ENCODE measurements at places on chromosomes 2 and 18.

DNA sequence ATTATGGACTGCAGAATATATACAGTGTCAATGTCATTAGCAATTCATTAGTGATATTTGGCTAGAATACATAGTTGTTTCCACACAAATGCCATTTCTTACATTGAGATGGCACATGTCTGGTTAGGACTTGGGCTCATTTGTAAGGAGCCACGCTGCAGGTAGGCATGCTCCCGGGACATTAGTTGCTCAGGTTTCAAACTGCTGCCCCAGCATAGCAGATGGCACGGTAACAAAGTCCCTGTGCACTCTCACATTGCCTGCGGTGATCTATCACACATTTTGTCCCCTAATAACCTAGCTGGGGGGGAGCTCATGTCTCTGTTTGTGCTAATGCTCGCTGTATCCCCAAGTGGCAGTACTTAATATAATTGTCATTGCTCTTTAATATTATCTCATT, 185.1 kb downstream of the NEDD4L start:
- no peak for DNase-seq

DNA sequence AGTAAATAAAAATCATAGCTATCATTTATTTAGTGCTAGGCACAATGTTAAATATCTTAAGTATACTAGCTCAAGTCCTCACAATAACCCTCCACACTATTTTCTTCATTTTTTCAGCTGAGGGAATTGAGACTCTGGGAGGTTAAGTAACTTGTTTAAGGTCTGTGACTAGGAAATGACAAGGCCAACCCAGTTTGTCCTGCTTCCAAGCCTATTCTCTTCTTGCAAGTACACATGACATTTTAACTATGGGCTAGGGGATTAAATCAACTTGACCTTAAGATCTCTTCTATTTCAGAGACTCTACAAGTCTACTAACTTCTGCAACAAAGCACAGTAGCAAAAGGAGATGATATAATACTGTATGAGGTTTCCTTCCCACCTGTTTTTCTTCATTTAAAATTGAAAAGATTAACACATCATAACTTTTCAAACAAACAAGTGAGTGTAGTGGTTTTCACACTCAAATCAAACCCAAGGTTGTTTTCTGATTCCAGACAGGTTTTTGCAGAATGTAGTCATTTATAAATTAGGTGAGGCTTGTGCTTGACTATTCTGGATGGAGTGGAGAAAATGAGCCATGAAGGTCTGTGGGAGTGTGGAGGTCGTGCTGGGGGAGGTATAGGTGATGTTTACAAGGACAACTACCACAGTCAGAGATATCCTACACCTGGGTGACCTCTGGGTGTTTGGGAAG, 57.0 kb downstream of the CD28 start:
- DNase-seq = no peak

GRCh38 chr18:62361288-62361687, 36.2 kb downstream of the TNFRSF11A start:
- DNase-seq = no peak

- DNase-seq = no peak
Observed at GRCh38 chr2:72562451-72563153, 263.2 kb downstream of the EXOC6B start.

GRCh38 chr2:202965810-202966460, 48.7 kb upstream of the NBEAL1 start:
- DNase-seq = peak; percentile 94

GRCh38 chr2:174722942-174723592, 41.2 kb downstream of the CHRNA1 start:
- DNase-seq = peak; percentile 83

- no peak for DNase-seq
Observed at GRCh38 chr2:27078267-27079194, at the start of gene EMILIN1. TSS of gene EMILIN1 (plus strand) at chr2:27078615. CDS start at chr2:27079066, 451 bp downstream.

GRCh38 chr2:240789501-240790369, 30.3 kb downstream of the KIF1A start:
- peak; percentile 14 for DNase-seq

- DNase-seq = peak; percentile 33
Observed at GRCh38 chr2:118148809-118149208, 60.5 kb downstream of the INSIG2 start.

DNA sequence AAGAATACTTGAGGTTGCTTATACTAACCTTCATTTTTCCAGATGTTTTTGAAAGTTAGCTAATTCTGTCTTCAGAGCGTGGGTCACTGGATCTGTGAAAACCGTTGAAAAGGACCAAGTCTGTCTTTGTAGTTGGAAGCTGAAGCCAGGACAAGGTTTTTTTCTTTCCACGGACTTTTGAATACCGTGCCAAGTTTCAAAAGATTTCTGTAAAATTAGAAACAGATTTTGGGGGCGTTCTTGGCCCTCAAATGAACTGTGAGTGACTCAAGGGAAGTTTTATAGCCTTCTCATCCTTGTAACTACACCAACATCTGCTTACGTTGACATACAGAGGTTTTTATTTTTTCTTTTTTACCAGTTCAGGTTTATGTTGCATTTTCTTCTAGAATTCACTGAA, at the start of gene FAP:
TSS of gene FAP (minus strand) at position 152 of the 400 bp plus-strand sequence. CDS start at position 34, 118 bp downstream.
- DNase-seq = no peak

DNA sequence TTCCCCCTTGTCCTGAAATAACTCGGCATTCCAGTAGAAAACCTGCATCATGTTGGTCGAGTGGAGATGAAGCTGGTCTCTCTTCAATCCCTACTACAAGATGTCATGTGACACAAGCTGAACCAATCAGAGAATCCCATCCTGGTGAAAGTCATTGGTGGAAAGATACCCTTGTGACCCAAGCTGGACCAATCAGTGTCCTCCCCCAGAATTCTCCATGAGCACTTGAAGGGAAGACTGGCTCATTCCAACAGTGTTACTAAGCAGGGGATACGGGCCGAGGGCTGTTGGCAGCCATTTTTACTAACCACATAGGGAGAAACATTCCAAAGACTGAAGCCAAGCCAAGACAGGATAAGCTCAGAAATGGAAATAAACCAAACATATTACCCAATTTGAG, 298.3 kb downstream of the ICOS start:
- DNase-seq = no peak

DNA sequence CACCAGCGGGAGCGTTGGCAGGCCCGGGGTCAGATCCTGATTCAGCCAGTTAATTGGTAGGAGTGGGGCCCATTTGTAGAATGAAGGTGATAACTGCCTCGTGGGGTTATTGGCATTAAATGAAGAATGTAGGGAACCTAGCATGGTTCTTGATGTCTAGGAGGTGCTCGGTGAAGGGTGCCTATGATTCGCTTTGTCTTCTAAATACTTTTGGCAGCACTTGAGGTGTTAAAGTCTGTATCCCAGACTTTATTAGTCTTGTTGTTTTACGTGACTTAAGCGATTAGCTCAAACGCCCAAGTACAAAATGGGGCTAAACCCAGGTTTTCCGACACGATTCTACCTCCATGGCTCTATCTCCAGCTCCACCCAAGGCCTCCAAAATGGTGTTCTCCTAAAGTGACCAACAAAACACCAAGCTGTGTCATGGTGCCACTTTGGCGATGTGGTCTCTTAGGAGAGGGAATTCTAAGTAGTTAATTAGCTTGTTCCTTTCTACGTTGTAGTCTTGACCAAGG, 980 bp upstream of the PPP4R1 start:
- DNase-seq = no peak

GRCh38 chr2:232888839-232889529, 18.9 kb downstream of the SNORC start:
- DNase-seq = no peak

DNA sequence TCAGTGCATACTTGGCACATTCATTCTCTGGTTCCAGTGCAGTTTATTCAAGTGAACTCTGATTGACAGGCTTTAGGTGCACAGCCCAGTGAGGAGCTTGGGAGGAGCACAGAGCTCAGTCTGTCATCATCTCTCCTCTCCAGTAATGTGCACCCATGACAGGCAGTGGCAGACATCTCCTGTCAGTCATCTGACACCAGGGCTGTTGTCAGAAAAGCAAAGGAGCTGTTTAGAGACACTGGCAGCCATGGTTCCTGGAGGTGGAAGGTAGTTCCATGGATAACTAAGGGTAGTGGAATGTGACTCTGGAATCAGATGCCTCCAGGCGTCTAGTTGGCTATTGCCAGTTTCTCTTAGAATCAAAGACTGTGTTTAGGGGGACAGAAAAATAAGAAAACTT, 308.8 kb downstream of the DCDC2C start:
- DNase-seq = no peak

DNA sequence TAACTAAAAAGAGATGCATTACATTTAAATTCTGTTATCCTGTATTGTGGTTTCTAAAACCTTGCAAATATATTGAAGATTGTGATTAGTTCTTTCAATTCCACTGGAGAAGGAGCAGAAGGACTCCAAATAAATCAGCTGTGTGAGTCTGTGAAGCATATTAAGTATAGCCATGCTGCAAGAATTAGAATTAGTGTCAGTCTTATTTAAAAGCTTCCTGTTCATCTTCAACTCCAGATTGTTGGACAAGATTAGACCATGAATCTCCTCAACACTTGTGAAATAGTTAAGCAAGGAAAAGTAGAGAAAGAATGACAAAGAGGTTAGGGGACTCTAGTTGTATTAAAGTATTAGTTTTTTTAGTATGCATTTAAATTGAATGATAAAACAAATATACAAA, 92.5 kb upstream of the LRP1B start:
- DNase-seq = no peak

- DNase-seq = no peak
Observed at GRCh38 chr2:120681696-120682288, 53.9 kb upstream of the GLI2 start.

DNA sequence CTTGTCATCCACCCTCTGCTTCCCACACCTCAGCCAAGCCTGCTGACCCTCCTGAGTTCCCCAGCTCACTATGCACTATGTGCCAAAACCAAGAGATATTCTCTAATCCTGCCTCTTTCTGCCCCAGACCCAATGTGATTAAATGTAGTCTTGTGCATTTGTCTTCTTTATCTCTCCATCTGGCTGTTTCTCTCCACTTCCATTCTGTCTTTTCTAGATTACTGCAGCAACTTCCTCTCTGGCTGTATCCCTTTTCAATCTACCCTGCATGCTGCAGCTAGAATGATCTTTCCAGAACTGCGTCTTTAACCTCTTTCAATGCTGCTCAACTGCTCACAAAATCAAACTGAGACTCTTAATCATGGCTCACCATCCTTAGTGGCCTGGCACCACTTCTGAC, 164.1 kb downstream of the GALNT14 start:
- DNase-seq = no peak

DNA sequence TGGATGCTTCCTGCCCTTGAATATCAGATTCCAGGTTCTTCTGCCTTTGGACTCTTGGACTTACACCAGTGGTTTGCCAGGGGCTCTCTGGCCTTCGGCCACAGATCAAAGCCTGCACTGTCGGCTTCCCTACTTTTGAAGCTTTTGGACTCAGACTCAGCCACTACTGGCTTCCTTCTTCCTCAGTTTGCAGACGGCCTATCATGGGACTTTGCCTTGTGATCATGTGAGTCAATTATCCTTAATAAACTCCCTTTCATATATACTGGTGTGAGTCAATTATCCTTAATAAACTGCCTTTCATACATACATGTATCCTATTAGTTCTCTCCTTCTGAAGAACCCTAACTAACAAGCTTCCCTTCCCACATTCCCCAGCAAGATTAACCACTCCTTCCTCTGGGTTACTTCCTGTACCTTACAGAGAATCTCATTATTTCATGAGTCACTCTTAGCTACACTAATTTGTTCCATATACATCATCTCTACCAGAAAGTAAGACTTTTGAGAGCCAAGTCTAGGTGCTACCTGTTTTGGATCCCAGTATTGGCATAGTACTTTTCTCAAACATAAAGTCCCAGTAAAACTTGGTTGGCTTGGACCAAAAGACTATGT, 31.3 kb upstream of the LRATD1 start:
- no peak for DNase-seq

DNA sequence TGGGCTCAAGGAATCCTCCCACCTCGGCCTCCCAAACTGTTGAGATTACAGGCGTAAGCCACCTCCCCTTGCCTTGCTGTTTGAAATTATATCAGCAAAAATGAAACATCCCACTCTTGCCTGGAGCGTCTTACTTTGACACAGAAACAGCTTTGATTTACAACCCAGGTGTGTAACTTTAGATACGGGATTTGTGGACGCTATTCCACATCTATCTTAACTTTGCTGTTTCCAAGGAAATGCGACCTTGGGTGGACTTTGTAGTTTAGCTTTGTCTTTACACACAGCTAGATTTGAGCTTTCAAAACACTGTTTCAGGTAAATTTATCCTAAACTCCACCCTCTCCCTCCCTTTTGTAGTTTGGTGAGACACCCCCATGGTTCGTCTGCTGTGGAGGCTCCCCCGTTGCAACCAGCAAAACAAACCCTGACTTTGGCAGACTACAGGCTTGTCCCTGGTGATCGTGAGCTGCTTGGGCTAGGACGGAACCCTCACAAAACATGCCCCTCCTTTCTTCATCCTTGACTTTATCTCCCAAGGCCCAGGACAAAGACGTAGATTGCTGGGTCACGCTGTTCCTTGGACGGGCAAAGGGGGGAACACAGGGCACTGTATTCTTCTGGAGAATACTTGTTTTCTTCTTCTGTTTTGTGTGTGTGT, 5.5 kb upstream of the MSH6 start:
- no peak for DNase-seq

GRCh38 chr2:166802475-166802874, 85.8 kb upstream of the XIRP2 start:
- DNase-seq = no peak

GRCh38 chr2:235914756-235915155, 253.4 kb downstream of the GBX2 start:
- no peak for DNase-seq

DNA sequence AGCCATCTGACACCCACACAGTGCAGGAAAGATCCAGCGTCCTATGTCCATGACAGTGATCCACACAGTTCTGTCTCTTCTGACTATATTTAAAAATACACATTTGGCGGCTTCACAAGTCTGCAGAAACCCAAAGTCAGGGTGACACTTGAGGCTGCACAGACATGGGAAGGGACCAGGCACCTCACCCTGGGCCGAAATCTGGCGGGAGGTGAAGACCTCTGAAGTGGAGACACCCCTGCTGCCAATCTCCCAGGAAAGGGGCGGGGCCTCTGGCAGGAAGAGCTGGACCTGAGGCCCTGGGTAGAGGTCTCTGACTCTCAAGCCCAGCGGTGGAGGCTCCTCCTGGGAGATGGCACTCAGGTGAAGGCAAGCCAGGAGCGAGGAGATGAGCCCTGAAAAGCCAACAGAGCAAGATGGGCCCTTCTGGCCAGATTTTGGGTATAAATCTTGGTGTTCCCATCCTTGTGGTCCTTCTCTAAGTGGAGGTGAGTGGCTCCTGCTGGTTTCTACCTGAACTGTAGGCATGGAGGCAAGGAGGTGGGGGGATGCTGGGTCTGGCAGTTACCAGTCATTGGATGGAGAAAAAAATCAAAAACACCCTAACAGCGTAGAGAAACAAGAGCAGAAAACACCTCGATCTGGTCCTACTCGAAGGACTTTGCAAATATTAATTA, 248.4 kb downstream of the HDAC4 start:
- no peak for DNase-seq

DNA sequence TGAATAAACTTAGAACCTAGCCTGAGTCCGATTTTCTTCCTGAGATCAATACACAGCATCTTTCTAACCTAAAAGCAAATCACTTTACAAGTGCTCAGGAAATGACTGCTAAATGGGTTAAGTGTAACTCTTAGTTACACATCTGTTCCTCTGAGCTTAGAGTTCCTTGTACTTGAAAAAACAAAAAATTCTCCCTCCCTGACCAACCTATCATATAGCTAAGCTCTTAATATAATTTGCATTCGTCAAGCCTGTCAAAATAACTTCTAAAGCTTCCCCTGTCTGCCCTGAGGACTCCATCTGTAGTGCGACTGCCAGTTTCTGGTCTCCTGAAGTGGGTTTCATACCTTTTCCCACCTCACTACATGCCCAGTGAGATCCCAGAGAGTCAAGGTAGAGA, 190.4 kb downstream of the NCK2 start:
- no peak for DNase-seq
